ENCODE measurements at places on chromosomes 7 and 10.

DNA sequence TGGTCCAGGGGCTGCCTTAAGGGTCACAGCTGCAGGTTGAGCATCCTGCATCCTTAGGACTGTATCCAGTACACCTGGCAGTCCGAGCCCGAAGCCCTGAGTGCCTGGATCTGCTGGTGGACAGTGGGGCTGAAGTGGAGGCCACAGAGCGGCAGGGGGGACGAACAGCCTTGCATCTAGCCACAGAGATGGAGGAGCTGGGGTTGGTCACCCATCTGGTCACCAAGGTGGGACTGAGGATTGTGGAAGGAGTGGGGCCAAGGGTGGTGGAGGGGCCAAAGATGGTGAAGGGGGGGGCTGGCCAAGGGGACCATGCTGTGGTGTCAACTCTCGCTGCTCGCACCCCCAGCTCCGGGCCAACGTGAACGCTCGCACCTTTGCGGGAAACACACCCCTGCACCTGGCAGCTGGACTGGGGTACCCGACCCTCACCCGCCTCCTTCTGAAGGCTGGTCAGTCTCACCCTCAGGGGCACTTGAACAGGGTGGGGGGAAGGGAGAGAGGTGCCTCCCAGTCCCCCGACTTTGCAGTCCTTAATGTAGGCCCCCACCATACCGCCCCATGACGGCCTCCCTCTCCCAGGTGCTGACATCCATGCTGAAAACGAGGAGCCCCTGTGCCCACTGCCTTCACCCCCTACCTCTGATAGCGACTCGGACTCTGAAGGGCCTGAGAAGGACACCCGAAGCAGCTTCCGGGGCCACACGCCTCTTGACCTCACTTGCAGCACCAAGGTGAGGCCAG lies 5.3 kb downstream of the NFKB2 start:
- DNase-seq: no peak

DNA sequence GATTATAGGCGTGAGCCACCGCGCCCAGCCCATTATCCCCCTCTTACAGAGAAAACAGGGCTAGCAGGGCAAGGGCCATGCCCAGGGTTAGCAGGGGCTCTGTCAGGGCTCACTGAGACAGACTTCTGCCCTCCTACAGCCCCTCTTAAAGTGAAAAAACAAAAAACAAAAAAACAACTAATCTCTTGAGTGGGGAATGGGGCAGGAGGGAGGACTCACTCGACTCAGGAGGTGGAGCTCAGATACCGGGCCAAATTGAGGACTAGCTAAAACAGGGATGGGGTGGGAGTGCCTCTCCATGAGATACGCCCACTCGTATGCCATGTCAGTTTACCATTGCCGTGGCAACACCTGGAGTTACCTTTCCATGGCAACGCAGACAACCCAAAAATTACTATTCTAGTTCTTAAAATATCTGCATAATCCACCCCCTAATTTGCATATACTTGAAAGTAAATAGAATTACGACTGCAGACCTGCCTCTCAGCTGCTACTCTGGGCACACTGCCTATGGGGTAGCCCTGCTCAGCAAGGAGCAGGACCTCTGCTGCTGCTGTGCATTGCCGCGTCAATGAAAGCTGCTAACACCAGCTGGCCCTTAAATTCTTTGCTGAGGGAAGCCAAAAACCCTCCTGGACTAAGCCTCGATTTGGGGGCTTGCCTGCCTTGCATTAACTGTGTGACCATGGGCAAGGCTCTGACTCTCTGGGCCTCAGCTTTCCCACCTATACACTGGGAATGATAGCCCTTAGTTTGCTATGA lies 13.4 kb downstream of the SSC4D start:
- no peak for DNase-seq

GRCh38 chr7:158052381-158053060 lies 535.1 kb downstream of the PTPRN2 start:
- DNase-seq: no peak

DNA sequence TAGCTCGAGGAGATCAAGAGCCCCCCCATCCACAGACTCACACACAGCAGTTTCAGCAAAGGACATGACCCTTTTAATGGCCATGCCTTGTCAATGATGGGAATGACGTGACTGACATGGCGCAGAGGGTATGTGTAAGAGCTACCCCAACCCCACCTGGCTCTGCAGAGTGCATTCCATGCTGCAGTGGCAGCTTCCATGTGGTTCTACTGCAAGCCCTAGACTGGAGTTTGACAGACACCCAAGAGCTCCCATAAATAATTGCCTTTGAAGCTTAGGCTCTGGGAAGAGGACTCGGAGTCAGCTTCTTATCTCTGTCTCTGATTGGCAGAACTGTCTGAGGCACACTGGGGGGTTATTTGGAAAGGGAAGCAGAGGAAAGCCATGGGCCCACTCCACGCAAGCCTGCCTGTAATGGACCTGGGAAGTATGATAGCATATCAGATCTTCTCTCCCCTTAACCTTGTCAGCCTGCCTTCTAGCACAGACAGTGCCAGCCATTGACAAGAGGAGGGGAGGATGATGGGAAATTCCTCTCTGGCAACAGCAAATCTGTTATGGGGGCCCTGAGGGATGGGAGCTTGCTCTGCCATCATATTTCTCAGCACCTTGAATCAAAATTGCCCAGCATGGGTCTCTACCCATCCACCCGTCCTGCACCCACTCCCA lies 478.5 kb upstream of the PODXL start:
- DNase-seq: no peak

GRCh38 chr7:23418046-23418445 lies 52.2 kb downstream of the IGF2BP3 start:
- DNase-seq: no peak

- DNase-seq: no peak
Measured at GRCh38 chr7:25889765-25890164, 262.2 kb upstream of the NFE2L3 start.

GRCh38 chr10:92880233-92880861 lies 32.0 kb downstream of the EXOC6 start:
- DNase-seq: no peak

- DNase-seq: no peak
Measured at GRCh38 chr7:101216860-101217387, 457 bp downstream of the PLOD3 start.

DNA sequence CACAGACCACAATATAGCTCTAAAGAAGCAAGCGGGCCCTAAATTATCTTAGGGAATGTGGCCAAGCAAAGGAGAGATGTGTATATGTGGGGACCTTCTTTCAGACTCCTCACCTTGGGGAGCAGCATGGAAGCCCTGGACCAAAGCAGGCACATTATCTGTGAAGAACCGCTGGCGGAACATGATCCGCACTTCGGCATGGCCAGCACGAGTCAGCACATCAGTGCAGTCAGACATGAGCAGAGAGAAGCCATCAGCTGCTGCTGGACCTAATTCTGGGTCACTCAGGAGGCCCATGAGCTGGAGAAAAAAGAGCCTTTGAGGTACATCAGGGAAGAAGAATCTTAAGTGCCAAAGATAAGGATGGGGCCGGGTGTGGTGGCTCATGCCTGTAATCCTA lies 14.0 kb downstream of the ZDHHC16 start:
- DNase-seq: no peak

- DNase-seq: no peak
Measured at GRCh38 chr10:80168679-80169380, 36.3 kb downstream of the PLAC9 start.

GRCh38 chr10:75231672-75232581 lies 3.8 kb downstream of the COMTD1 start:
- DNase-seq: no peak

- no peak for DNase-seq
Measured at GRCh38 chr10:20147684-20148083, 331.5 kb downstream of the PLXDC2 start.

- DNase-seq: no peak
Measured at GRCh38 chr10:49624629-49625028, 10.8 kb downstream of the CHAT start.

- no peak for DNase-seq
Measured at GRCh38 chr10:100774223-100774622, 28.8 kb downstream of the PAX2 start.

- DNase-seq: no peak
Measured at GRCh38 chr7:116731445-116732335, 59.7 kb downstream of the MET start.

DNA sequence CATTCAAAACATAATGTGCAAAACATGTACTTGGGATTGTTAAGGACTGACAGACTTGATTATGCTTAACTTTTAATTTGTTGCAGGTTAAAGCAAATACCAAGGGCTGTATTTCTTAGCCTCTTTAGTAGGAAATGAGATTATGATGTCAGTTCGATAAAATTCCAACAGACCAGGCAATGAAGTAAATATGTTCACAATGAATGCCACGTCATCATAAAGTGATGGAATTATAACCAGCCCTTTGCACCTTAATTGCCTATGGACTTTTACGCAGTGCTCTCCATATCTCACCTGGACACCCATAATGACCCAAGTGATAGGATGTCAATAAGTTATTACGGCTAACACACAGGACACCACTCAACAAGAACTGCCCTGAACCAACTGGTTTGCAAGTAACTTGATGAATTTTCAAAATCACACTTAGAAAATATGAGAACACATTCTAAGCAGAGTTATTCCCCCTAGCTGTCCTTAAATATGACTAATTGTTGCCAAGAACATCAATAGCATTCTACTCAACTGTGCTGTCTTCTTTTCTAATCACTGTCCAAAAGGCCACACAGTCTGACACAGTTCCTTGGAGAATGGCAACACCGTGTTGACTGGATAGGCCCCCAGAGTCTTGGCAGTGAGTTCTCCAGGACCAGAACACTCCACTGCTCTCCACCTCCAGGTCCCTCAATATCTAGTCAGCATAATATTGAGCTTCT lies 115.0 kb downstream of the CHCHD3 start:
- no peak for DNase-seq

- DNase-seq: no peak
Measured at GRCh38 chr10:2425320-2425719, 642.0 kb upstream of the PFKP start.

DNA sequence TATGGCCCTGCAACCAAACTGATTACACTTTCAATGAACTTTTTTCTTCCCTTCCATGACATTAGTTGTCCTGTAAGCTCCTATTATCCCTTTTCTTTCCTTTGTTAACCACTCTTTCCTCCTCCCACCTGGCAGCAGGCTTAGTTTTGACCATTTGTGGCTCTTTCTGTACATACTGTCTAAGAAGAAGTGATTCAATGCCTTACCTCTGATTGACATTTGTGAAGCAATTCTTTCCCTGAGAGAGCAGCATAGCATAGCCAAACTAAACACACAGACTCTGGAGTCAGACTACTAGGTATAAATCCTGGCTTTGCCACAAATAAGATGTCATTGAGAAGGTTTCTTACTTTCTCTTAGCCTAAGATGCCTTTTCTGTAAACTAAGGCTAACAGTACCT lies 48.9 kb downstream of the AHR start:
- DNase-seq: no peak

DNA sequence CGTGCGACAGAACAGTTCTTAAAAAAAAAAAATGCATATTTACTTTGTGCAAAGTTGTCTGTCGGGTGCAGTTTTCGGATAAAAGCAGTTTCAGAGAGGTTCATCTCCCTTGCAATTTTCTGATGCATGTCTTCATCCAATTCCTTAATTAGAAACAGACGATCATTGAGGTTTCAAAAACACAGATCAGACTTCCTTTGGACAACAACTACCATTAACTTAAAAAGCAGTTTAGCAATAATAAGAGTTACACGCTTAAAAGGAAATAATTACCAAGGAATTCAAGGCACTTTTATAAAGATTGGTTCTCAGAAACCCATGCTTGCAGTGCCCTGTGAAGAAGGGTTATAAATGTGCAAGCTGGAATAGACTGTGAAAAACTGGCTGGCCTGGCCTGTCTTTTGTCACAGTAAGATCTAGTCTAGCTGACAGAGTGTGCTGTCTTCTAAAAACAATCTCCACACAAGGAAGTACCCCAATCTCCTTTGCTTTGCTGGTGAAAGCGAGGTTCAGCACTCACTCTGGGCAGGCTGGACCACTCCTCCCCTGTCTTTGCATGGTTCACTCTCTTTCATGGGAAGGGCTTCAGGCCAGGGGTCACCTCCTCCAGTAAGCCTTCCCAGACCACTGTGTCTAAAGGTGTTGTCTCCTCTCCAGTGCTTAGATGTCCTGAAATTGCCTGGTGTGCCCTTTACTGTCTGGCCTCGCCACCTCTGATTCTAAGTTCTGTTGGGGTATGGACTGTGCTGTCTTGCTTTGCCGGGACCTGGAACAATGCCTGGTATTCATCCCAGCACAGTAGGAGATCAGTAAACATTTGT lies 34.8 kb upstream of the HNRNPH3 start:
- no peak for DNase-seq

DNA sequence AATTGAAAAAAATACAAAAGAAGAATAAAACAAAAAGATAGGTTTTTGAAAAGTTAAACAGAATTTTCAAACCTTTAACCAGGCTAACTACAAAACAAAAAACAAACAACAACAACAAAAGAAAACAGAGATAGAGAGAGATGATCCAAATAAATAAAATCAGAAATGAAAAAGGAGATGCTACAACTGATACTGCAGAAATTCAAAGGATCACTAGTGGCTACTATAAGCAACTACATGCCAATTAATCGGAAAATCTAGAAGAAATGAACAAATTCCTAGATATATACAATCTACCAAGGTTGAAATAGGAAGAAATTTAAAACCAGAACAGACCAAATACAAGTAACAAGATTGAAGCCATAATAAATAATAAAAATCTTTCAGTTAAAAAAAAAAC lies 326.8 kb upstream of the VSTM2A start:
- DNase-seq: no peak

- no peak for DNase-seq
Measured at GRCh38 chr7:99267481-99267840, 5.2 kb upstream of the MYH16 start.

DNA sequence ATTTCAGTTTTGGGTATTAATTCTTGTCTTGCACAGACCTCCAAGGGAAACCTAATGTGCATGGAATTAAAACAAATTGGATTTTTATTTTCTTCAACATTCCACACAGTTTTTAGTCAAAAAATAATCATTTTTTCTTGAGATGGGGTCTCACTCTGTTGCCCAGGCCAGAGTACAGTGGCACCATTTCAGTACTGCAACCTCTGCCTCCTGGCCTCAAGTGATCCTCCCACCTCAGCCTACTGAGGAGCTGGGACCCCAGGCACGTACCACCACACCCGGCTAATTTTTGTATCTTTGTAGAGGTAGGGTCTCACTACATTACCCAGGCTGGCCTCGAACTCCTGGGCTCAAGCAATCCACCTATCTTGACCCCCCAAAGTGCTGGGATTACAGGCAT lies 4.9 kb downstream of the BAIAP2L1 start:
- DNase-seq: no peak

DNA sequence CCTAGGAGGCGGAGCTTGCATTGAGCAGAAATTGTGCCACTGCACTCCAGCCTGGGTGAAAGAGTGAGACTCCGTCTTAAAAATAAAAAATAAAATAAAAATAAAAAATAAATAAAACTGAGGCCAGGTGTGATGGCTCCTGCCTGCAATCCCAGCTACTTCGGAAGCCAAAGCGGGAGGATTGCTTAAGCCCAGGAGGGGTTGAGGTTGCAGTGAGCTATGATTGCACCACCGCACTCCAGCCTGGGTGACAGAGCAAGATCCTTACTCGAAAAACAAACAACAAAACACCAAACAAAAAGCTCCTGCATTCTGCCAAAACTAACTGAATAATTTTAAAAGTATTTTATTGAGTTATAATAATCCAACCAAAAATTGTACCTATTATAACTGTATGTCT lies 36.2 kb downstream of the AGAP4 start:
- no peak for DNase-seq

Data from T-helper 2 cell treated with Interferon-gamma antibody and Interleukin-4, amounts not matched to agents 5 μg/mL and 100 μg/mL, for 36 hours (primary cell).